SK-MEL-5 (cell line): ENCODE measurements at places on chromosomes 16 and 17.

- DNase-seq = no peak
Measured at GRCh38 chr17:34368196-34368945, 5.3 kb upstream of the CCL1 start.

DNA sequence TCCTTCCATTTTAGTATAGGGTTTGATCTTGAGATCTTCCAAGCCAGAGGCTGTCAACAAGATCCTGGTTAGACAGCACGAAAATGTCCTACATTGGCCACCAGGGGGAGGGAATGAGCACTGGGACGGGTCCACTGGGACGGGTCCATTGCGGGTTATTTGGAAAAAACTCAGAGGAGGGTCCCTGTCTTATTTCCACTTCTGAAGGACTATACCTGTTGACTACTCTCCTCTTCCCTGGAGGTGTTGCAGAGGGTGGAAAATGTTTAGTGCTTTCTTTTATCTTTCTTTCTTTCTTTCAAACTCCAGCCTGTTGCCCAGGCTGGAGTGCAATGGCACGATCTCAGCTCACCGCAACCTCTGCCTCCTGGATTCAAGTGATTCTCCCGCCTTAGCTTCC is 2.5 kb downstream of the TTLL6 start:
- DNase-seq = peak; percentile 78

- peak; percentile 84 for DNase-seq
Measured at GRCh38 chr17:50550661-50551432, 3.9 kb downstream of the SPATA20 start.

DNA sequence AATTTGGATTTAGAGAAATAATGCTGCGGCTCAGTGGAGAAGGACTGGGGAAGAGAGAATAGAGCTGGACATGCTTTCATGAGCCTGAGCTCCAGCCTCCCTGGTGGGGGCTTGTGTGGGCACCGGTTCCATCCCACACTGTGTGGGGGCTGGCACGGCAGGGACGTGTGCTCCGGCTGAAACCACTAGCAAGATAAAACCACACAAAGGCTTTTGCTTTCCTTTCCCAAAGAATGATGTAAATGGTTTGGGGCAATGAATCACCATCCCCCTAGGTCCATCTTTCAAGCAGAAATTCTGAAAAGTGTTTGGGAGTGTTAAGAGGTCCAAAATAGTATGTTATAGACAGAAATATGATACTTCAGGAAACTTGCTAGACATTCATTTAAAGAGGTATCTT is 77.0 kb downstream of the CDH11 start:
- no peak for DNase-seq

DNA sequence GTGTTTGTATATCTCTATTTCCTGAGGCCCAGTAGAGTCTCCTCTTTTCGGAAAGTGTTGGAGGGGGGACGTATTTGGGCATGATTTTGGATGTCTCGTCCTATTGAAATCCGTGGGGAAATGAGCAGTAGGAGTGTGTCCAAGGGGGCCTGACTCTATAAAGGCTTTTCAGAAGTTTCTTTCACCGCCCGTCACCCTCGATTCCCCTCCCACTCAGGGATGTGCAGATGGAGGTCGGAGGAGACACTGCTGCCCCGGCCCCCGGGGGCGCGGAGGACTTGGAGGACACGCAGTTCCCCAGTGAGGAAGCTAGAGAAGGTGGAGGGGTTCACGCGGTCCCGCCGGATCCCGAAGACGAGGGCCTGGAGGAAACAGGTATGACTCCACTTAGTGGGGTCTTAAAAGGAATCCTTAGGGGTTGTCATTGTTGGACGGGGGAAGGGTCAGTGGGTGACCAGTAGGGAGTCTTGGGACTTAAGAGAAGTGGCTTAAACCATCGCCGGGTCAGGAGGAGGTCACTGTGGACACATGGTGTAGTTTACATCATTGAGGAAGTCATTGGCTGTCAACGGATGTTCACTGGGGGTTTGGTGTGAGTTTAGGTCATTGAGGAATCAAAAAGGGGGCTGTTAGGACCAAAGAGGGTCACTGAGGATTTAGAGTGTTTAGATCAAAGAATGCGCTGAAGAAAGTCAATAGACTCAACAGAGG is 424 bp downstream of the MON1B start:
- no peak for DNase-seq
